Inflammatory macrophage (primary cell): ENCODE measurements at places on chromosomes 2 and 18.

DNA sequence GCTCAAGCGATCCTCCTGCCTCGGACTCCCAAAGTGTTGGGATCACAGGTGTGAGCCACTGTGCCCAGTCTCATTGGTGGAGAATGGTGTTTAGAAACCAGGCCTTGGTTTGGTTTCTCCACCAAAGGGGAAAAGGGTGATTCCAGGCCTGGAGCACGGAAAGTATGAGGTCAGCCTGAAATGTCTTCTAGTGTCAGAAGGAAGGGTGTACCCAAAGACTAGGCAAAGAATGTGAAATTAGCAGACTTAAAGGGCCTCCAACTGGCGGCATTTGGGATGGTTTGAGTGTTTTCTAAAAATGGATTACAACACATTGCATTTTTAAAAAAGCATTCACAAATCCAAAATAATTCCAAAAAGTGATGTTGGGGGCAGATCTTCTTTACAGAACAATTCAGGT is 139.6 kb downstream of the SH3BP4 start:
- no peak for DNase-seq

- no peak for DNase-seq
Measured at GRCh38 chr18:68263481-68263880, 451.4 kb downstream of the TMX3 start.

DNA sequence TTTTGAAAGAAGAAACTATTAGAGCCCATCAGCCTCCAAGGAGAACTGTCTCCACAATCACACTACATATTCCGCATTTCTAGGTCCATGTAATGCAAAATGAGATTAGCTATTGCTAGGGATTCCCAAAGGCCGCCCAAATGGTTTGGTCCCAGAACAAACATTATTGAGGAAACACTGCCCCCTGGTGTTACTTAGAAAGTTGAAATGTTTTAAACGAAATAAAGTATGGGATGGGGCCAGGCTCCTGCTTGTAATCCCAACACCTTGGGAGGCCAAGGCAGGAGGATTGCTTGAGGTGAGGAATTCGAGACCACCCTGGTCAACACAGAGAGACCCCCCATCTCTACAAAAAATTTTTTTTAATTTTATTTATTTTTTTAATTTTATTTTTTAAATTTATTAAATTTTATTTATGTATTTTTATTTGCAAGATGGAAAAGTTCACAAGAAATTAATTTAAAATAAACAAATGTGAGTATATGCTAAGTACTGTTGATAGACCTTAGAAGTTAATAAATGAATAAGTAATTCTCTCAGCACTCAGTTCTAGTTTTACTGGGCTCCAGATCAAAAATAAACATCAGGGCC is 5.5 kb downstream of the NHEJ1 start:
- peak; percentile 78 for DNase-seq

DNA sequence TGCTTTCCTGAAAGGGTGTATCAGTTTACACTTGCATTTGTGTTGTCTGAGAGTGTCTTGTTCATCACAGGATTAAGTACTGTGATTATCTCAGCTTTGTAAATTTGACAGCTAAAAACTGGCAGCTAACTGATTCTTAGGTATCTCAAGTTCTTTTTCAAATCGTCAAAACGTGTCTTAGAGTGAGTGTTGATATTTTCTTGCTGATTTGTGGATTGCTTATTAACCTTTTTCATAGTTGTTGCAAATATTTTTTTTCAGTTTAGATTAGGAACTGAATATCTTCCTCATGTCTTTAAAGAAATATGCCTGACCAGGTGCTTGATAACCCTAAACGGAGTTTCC is 41.9 kb downstream of the LRRFIP1 start:
- no peak for DNase-seq

DNA sequence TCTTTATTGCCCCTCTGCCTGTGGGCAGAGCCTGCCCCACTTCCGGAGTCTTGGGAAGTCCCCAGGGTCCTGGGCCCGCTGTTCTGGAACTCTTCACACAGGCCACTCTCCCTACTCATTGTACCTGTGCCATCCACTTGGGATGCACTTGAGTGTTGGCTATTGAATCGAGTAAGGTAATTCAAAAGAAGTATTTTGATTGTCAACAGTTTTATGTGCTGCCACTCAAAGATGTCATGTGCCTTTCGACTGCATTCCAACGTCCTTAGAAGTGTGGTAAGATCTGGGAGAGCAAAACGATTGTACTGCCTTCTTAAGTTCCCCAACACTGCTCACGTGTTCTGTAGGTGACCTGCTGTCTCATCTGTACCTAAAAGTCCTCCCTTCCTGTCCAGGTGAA is 77.0 kb upstream of the SMIM21 start:
- no peak for DNase-seq

GRCh38 chr2:217790195-217790594 is 212.6 kb downstream of the TNS1 start:
- DNase-seq = peak; percentile 55

GRCh38 chr2:207165121-207166038 is at the start of gene KLF7:
KLF7 (minus strand) TSS chr2:207165948; CDS start chr2:207165568, 380 bp downstream.
- DNase-seq = peak; percentile 32

DNA sequence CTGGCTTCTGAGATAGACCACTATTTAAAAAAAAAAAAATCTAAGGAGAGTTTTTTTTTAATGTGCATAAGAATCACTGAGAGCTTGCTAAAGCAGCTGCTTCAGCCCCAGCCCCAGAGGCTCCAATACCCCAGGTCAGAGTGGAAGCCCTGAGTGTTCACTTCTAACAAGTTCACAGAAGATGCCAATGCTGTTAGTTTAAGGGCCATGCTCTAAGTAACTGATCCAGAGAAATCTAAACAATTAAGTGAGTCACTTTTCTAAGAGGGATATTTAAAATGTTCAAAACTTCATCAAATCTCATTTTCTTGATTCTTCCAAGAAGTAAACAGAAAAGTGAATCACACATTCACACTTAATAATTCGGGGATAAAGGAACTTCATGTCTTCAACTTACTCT is 126.4 kb upstream of the CD226 start:
- DNase-seq = no peak

DNA sequence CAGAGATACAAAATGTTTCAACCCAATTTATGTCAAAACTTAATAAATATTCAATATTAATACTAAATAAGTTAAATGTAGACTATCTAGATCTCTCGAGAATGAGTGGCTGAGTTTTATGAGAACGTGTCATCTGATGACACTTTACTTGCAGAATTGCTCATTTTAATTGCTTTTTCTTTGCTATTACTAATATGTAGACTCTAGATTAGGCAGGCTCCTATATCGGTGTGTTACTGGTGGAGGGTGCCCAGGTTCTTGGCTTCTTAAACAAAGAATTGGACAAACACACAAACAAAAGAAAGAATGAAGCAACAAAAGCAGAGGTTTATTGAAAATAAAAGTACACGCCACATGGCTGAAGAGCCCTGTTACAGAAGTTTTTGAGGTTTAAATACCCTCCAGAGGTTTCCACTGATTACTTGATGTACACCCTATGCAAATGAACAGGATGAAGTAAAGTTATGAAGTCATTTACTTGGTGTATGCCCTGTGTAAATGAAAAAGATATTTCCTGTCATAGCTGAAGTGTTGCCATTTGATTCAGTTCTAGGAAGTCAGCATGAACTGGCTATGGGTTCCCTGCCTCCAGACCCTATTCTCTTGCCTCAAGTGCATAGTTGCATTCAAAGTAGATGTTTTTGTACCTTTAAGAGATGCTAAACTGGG is 122.9 kb upstream of the ITGA4 start:
- no peak for DNase-seq

- DNase-seq = no peak
Measured at GRCh38 chr2:35931115-35931514, 424.5 kb upstream of the CRIM1 start.

- DNase-seq = no peak
Measured at GRCh38 chr18:24317370-24317769, 80.3 kb downstream of the OSBPL1A start.

DNA sequence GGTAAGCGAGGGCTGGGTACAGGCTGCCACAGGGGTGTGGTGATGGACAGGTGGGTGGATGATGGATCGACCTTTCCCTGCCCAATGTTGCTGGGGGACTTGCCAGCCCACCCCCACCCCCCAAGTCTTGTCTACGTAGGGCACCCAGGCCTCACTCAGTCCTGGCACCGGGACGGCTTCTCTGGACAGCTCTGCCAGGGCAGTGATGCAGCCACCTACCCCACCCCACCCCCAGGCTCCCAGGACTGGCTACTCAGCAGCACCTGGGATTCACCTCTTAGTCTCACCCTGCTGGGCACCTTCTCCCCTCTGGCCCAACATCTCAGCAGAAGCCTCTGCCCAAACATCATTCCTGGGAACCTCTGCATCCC is 55.7 kb downstream of the ANKMY1 start:
- DNase-seq = no peak

- no peak for DNase-seq
Measured at GRCh38 chr2:241108271-241109209, 6.5 kb upstream of the MTERF4 start.
